IMR-90 (cell line): ENCODE measurements at places on chromosomes 2 and 18. TPM values are rescaled to one million over a fixed set of nuclear protein-coding genes. Genes with fewer than 3 reads are reported as not detected.

DNA sequence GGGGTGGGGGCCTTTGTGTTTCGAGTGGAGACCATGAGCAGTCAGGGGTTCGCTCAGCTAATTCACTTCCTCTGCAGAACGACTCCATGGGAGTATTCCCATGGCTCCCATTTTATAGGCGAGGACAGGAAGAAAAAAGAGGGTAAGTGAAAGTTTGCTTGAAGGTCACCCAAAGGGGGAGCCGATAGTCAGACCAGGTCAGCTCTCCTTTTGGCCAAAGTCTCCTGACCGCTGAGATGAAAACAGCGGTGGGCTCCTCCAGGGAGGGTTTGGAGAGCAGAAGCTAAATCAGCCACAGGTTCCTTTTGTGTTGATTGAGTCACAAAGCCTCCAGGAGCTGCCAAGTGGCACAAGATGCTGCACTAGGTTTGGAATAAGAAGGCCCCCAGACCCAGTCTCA, 34.1 kb upstream of the CTAGE1 start:
- no peak for DNase-seq

DNA sequence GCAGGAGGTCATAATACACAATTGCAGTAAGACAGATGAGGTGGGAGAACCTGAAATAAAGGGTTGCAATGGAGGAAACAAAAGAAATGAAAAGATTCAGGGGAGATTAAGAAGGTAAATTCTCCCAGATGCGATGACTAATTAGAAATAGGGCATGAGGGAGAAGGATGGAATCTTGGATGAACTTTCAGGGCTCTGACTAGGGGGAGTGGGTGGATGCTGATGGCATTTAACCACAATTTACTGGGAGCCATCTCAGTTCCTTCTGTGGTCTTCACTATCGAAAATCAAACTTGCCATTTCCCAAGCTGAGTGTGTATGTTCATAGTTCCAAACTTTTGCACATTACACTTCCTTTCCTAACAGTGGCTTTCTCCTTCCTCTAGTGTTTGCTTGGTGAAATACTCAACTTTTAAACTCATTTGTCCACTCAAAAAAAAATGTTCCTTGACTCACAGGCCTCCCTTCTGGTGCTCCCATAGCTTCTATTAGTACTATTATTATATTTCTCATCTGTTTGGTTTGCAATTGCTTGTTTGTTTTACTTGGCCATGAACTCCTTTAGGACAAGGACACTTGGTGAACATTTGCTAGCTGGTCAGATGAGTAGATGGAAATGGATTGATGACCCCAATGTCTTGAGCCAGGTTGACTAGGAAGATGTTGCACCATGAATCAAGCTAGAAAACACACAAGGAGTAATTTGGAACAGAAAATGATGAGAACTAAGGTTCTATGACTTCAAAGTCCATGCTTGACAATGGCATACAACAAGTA, 178.5 kb downstream of the DIS3L2 start:
- peak; percentile 77 for DNase-seq

- no peak for DNase-seq
Measured at GRCh38 chr2:27738349-27739057, 33.0 kb upstream of the MRPL33 start.

GRCh38 chr18:48324651-48325050, 84.5 kb downstream of the ZBTB7C start:
- DNase-seq: no peak

DNA sequence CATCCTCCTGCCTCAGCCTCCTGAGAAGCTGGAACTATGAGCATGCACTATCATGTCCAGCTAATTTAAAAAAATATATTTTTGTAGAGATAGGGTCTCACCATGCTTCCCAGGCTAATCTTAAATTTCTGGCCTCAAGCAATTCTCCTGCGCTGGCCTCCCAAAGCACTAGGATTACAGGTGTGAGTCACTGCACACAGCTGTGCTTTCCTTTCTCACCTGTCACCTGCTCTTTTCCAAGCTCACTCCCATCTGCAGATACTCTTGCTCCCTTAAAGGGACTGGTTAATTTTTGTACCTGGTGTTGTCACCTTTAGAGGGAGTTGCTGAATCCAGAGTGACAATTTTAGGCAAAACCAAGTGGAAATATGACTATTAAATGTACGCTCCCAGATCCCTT, 178.2 kb downstream of the LOXHD1 start:
- DNase-seq: no peak

GRCh38 chr2:25649786-25650185, 23.6 kb downstream of the DTNB start:
- no peak for DNase-seq

DNA sequence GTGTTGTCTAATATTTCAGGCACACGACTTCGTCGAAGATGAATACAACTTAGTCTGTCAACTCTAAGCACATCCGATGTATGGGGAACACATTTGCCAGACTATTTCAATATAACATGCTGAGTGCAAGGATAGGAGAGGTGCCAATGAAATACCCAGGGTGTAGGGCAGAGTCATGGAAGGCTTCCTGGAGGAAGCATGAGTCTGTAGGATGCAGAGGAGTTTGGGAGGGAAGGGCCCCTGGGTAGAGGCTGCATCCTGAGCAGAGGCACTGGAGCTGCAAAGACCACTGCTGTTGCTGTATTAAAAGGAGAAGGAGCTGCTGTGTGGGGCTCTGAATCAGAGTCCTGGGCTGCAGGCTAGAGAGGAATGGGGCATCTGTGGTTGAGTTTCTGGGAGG, 89.9 kb downstream of the ASAP2 start:
- no peak for DNase-seq

- no peak for DNase-seq
Measured at GRCh38 chr2:25201265-25201664, 32.9 kb upstream of the POMC start.

GRCh38 chr2:240834377-240834975, 14.5 kb upstream of the KIF1A start:
- no peak for DNase-seq

DNA sequence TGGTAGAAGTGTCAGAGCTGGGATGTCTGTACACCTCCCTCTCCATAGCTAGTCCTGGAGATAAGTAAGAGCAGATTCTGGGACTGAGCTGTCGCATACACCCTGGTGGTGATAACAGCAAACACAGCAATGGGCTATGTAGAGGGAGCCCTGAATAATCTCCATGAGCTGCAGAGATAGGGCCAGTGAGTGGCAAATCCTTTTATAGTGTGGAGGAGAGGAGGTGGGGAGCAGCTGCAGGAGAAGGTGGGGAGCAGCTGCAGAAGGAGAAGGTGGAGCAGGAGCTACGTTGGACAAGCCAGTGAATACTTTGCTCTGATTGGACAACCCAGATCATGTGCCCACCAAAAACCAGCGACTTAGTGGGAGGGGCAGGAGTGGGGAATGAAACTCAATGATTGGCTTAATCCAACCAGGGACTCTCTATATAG, 85.5 kb downstream of the TMEM247 start:
- no peak for DNase-seq

GRCh38 chr2:160405077-160405867, 88.3 kb downstream of the RBMS1 start:
- DNase-seq: no peak

DNA sequence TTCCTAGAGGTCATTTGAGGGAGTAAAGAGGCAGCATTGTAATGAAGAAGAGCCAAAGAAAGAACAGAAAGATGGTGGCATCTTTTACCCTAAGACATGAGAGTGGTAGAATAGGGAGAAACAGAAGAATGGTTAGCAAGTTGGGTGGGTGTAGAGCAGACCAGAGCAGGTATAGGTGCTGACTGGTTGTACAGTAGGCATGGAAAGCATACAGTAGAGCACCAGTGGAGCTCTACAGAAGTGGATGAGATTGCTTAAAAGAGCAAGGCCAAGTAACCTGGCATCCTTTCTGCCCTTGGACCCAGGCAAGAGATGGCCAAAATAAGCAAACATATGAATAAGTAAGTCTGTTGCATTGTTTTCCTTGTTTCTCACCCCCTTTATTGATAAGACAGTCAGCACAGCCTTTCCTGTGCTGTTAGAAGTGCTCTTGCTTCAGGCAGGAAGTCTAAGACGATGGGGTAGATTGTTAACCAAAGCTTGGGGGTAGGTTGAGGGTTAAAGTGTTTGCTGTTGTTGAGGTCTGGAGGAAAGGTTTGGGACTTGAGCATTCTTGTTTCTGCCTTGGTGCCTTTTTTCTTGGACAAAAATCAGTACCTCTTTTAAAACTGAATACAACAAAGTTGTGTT, 76.9 kb downstream of the DIS3L2 start:
- no peak for DNase-seq

DNA sequence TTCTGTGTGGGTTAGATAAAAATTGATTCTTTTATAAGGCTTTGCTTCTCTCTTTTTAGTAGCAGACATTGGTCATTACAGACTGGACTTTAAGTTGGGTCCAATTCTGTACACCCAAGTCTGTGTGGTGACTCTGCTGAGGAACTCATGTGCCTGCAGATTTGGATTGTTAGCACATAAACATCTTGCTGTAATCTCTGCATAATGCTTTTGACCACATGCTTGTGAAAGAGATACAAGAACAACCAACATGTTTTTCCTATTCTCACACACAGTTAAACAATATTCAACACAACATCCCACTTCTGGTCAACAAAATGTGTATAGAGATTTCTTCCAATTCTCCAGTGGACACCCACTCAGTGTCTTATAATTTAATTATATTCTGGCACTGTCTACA, 270.1 kb downstream of the RDH14 start:
- DNase-seq: peak; percentile 27

DNA sequence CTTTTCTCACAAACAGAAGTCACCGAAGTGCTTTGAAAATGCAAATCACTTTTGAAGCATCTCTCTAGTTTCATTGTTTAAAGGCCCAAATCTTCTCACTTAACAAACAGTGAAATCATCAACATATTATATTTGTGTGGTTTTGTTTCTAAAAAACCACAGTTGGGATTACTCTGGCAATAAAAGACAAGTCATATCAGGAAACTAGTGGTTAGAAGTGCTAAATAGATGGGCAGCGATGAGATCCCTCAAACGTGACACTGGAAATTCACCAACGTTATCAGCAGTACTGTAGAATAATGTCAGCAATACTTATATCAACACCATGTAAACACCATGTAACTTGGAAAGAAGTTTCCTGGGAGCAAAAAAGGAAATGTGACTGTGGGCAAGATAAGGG, 893.5 kb downstream of the SUCLG1 start:
- DNase-seq: no peak

DNA sequence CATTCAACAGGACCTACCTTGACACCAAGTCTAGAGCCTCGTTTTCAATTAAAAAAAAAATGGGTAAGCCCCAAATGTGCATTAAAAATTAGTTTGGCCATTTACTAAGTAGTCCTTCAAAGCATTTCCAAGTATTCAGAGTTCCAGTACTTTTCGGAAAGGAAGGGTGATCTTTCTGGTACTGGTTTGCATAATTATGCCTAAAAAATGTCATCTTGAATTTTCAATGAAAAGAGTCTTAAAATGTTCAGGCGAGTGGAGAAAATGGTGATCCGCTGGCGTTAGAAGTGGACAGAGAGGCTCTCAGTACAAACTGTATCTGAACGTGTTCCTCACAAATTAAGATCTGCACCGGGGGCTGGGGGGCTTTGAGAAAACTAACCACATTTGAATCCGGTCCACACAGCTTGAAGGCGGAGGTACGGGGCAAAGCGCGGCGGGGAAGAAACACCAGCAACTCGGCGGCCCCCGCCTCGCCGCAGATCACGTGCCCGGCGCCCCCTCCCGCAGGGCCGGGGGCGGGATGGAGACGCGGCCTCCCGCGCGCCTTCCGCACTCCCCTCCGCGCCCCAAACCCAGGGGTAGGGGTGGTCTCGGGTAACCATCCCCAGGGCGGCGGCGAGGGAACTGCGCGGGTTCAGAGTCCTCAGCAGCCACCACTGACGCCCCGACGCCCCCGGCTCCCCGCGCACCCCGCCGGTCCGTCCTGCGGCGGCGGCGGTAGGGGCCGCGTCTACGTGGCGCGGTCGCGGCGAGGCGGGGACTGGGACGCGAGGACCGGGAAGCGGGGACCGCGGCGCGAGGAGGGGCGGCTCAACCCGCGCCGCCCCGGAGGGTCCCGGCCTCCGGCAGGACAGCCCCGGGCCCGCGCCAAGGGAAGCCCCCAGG, 564 bp downstream of the LPIN2 start:
- DNase-seq: peak; percentile 20

- peak; percentile 41 for DNase-seq
Measured at GRCh38 chr2:75480971-75481836, 79.5 kb downstream of the EVA1A start.

- DNase-seq: no peak
Measured at GRCh38 chr2:11761259-11761658, 14.8 kb downstream of the LPIN1 start.

DNA sequence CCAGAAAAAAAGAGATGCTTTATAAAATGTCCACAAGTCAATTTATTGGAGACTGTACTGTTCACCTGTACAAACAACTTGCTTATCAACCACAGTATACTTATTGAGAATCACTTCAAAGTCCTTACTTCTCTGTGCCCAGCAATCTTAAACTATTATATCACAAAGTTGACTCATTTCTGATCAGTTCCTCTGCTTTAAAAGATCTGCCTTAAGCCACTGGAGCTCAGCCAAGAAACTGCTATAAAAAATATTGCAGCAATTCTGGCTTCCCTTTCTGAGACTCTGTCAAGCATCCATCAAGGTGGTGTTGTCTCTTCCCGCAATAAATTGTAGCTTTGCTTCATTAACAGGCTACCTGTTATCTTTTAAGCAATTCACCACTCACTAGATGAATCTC, 375.2 kb upstream of the SPHKAP start:
- peak; percentile 2 for DNase-seq

- DNase-seq: no peak
Measured at GRCh38 chr18:5500158-5500939, 43.4 kb downstream of the EPB41L3 start.

- no peak for DNase-seq
Measured at GRCh38 chr2:72731116-72731515, 94.7 kb downstream of the EXOC6B start.

GRCh38 chr18:59990121-59990823, 90.5 kb downstream of the PMAIP1 start:
- no peak for DNase-seq

ACMSD gene
- not detected in 2 replicates for total RNA-seq

TMEM214 gene
- total RNA-seq: 31.7 and 32.1 TPM in 2 replicates

HOXD12 gene
- not detected in 2 replicates for total RNA-seq

GKN1 gene
- not detected in 2 replicates for total RNA-seq

CCBE1 gene
- total RNA-seq: 93.9 and 148 TPM in 2 replicates

CCDC148 gene
- 0.18 and 0.56 TPM in 2 replicates for total RNA-seq

ALLC gene
- not detected in 2 replicates for total RNA-seq

FHOD3 gene
- total RNA-seq: 16.0 and 16.7 TPM in 2 replicates

MC2R gene
- not detected in 2 replicates for total RNA-seq

BCL2 gene
- 0.54 and 0.56 TPM in 2 replicates for total RNA-seq

FAM237A gene
- not detected in 2 replicates for total RNA-seq

ERBB4 gene
- total RNA-seq: not detected in 2 replicates

RFTN2 gene
- total RNA-seq: 2.3 and 2.5 TPM in 2 replicates
